ENCODE measurements at places on chromosomes 4 and X. TPM values are rescaled to one million over a fixed set of nuclear protein-coding genes. Genes with fewer than 3 reads are reported as not detected.
A peak's percentile ranks its signal among the peaks of the same experiment; 100 is the strongest.

GRCh38 chr4:138804711-138805110 is 210.9 kb upstream of the NOCT start:
- peak; percentile 27 for DNase-seq

CRMP1 gene
- total RNA-seq = 0.33 TPM

DNA sequence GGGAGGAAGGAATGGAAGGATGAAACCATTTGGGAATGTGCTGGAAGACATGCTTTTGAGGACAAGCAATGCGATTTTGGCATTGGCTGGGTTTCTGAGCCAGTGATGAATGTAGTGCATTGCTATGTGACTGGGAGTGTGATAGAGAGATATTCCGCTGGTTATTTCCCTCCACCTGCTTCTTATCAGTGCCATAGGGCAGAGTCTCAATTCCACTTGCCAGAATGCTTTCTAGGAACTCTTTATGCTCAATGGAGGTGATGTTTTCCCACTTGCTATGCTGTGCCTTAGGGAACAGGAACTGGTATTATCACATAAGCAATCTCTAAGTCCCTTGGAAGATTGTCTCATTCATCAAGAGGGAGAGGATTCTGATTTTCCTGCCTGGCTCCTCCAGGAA is 28.0 kb downstream of the TBL1X start:
- no peak for DNase-seq

- peak; percentile 41 for DNase-seq
These were observed 12.7 kb downstream of the DRP2 start for GRCh38 chrX:101232316-101232715.

DNA sequence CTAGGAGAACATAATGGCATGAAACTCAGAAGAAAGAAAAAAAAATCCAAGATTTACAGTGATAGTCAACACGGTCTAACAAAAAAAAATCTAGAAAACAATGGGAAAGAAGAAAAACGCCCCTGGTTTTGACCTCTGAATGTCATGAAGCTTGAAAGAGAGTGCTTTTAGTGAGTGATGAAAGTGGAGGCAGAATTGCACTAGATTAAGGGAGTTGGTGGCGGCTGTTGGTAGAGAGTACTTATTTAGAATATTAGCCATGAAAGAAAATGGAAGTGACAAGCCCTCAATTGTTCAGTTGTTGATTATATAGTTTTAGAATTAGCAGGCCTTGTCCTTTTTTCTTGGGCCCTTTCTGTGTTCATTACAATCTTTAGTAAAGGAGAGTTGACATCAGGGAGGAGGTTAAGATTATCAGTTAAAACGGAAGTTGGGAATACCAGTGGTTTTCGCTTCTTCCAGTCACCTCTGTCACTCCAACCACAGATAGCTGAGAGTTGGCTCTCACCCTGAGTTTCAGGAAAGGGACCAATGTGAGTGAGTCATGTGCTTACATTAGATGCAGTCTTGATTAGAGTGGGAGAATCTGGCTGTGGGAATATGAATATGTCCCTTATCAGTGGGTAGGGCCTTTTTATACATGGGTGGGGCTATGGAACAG is 29.7 kb downstream of the EREG start:
- peak; percentile 90 for DNase-seq

GAGE1 gene
- not detected for total RNA-seq

DNA sequence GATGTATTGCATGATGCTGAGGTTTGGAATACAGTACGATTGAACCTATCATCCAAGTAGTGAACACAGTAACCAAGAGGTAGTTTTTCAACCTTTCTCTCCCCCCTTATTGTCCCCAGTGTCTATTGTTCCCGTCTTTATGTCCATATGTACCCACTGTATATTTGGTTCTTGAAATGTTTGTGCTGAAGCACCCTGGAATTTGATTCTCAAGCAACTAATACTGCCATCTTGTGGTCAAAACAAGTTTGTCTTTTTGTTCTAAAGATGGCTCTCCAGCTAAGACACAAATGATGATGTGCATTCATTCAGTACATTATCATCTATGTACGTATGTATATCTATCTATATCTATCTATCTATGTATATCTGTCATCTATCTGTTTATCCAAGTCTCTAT is 33.5 kb upstream of the DCX start:
- peak; percentile 34 for DNase-seq

DNA sequence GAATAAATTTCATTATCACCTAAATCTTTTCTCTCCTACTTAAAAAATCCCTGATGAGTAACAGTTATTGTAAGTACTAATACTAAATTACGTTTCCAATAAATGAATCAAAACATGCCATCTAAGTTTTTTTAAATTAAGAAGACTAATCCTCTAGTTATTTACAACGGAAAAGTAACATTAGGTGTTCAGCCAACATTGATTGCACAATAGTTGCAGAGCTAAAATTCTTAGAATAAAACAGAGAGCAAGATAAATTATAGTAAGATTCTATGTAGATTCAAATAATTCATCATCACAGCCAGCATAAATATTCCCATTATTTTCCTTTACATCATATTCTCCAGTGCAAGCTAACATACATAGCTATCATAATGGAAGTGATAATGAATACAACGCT is 139.2 kb downstream of the HDX start:
- DNase-seq = peak; percentile 46

DNA sequence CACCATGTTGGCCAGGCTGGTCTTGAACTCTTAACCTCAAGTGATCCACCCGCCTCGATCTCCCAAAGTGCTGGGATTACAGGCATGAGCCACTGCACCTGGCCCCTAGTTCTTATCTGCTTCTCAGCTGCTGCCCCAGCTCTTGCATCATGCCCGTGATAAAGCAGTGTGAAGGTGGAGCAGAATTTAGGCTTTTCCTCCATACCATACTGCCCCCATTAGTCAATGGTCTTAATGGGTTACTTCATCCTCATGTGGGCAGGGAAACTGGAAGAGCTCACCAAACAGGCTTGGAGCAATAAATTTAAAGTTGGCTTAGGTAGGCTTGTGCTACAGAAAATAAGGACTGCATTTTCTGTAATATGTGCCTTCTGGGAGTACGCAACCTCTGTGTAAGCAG is 636.9 kb upstream of the BOD1L1 start:
- DNase-seq = no peak

PPARGC1A gene
- 4.4 TPM for total RNA-seq

GRCh38 chr4:1336088-1336491 is 10.9 kb upstream of the UVSSA start:
- peak; percentile 20 for DNase-seq

GRCh38 chr4:159549098-159549518 is 446.2 kb downstream of the RAPGEF2 start:
- no peak for DNase-seq

DNA sequence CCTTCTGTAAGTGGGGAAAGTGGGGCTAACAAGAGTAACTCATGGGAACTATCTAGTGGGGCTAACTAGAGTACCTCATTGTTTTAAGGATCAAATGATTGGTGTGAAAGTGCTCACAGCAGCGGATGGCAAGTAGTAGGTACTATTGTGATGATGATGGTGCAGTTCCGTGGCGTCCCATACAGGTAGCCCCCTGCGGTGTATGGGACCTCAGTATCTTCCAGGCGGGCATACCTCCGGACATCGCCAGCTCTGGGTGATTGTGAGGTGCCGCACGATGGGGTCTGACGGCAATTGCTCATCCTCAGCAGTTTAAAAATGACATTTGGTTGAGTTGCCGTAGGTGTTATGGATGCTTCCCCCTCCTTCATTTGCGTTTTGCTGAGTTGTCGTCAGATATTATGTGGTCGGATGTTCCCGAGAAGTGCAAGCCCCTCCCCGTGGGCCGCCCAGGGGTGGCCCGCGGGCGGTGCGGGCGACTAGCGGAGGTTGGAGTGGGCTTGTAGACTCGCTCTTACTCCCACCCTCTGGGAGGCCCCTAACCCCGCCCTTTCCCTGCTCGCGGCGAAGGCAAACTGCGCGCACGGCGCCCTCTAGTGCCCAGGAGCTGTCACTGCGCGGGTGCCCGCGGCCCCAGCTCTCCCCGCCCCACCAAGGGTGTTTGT is 18.3 kb upstream of the GPR101 start:
- peak; percentile 24 for DNase-seq

DNA sequence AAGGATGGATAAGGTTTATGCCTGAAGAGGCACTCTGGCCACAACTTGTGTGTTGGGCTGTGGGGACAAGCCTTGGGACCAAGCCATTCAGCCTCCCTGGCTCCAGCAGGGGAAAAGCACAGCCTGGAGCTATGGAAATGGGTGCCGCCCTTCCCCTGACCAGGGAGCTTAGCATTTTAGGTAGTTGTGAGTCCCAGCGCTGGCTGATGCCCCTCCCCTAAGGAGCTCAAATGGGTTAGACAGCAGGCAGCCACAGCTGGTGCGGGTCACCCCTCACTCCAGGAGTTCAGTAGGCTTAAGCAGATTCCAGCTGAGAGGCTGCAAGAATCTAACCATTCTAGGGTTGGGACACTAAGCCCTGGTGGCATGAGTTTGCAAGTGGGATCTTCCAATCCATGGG is 172.9 kb downstream of the KCNIP4 start:
- DNase-seq = no peak

DNA sequence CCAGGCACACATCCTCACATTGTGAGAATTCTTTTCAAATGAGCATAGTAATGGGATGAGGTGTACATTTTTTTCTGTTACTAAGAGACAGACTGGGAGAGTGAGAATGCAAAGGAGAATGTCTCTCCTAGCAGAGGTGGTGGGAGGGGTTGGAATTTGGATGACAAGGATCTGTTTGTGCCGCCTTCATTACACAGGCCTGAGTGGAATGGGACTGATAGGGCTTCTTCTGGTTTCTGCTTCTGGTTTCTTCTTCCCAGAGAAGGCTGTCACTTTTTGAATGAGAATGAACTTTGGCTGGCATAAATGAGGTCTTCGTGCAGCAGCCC is 55.4 kb downstream of the C4orf51 start:
- peak; percentile 56 for DNase-seq

USP26 gene
- not detected for total RNA-seq

HS6ST2 gene
- 0.17 TPM for total RNA-seq

GRCh38 chrX:100911731-100912130 is 17.0 kb downstream of the XKRX start:
- DNase-seq = peak; percentile 11

DNA sequence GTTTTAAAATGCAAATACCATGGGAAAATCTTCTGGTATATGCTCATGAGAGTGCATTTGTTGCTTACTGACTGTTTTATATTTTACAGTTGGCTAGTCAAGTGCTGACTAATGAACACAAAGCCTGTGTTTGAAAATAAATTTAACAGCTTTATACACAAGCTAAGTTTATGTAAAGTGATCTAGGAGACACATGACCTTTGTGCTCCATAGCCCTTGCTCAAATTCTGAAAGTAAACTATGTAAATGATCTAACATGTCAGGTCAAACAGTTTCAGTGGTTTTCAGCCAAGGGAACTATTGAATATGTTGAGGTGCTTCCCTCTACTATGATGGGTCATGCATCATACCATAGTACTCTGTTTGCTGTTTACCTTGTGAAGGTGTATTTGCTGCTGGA is 36.7 kb downstream of the DIAPH2 start:
- DNase-seq = peak; percentile 40

TMEM131L gene
- 15.0 TPM for total RNA-seq

DNA sequence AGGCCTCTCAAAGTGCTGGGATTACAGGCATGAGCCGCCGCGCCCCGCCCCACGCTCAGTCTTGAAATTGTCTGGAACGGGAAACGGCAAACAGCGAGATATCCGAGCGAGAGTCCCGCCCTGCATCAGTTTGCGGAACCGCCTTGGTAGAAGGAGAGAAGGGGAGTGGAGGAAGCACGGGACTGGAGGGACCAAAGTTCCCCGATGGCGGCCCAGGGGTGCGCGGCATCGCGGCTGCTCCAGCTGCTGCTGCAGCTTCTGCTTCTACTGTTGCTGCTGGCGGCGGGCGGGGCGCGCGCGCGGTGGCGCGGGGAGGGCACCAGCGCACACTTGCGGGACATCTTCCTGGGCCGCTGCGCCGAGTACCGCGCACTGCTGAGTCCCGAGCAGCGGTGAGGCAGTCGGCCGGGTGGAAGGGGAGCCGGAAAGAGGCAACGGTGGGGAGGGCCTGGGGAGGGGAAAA is at the start of gene BST1:
BST1 (plus strand) TSS at position 125 of the 463 bp plus-strand sequence; CDS start at position 205, 80 bp downstream.
- peak; percentile 70 for DNase-seq

DNA sequence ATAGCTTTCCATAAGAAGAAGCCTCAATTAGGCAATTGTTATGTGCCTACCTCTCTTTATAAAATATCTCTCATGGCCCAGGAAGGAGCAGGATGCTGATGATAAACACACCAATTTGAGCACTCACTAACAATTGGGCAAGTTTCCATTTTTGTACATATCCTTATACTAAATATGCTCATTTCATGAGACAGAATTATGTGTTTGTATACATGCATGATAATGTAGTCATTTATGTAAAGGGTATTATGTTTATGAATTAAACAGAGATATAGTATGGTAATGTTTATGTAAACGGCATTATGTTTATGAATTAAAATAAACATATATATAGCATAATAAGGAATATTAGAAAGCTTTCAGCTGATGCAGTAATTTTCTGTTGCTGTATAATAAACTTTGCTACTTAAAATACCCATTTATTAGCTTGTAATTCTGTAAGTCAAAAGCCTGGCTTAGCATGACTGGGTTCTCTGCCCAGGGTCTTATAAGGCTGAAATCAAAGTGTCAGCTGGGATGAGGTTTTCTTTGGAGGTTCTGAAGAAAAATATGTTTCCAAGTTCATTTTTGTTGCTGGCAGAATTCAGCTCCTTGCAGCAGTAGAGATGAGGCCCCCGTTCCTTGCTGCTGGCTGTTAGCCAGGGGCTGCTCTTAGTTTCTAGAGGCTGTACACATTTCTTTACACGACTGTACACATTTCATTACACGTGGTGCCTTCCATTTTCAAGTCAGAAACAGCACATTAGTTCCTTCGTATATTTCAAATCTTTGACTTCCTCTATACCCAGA is 89.0 kb downstream of the GLRA2 start:
- peak; percentile 12 for DNase-seq

GRCh38 chrX:12970691-12971202 is 4.2 kb upstream of the TMSB4X start:
- peak; percentile 71 for DNase-seq

GRCh38 chrX:3445806-3446490 is 99.5 kb upstream of the MXRA5 start:
- no peak for DNase-seq

NR3C2 gene
- 7.4 TPM for total RNA-seq

TCEAL8 gene
- total RNA-seq = 100 TPM

GAB1 gene
- total RNA-seq = 10.6 TPM

DNA sequence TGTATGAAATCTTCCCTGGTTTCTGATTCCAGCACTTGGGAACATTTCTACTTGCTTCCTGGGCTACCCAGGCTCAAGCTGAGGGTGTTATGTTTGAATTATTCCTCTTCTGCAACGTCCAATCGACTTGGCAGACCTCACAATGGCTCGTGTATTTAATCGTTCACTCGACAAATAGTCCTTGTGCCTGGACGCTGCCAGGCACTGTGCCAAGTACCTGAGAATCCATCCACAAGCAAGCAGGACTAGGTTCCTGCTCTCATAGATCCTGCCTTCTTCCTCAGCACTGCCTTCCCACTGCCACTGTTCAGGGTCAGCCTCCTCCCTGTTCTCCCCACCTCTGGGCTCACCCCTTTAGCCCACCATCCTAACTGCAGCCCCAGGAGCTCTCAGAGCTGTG is 113.3 kb downstream of the EFNB1 start:
- DNase-seq = no peak

RADX gene
- 1.7 TPM for total RNA-seq
